Kasumi-1 (cell line): ENCODE measurements at places on chromosomes 13 and 19.

DNA sequence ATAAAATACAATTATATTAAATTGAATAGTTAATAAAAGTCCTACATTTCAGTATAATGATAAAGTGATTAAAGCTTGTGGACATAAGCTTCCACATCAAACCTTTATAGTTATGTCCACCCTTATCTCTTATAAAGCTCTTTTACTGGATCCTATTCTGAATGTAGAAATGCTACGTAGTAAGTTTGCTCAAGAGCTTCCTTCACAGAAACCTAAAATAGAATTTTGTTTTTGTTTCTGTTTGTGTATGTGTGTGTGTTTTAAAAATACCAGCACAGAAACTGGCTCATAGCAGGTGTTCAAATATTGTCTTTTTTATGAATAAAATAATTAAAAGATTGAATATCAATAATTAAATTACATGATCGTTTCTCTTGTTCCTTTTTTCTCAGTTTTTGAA lies 21.0 kb upstream of the UFM1 start:
- DNase-seq: no peak

DNA sequence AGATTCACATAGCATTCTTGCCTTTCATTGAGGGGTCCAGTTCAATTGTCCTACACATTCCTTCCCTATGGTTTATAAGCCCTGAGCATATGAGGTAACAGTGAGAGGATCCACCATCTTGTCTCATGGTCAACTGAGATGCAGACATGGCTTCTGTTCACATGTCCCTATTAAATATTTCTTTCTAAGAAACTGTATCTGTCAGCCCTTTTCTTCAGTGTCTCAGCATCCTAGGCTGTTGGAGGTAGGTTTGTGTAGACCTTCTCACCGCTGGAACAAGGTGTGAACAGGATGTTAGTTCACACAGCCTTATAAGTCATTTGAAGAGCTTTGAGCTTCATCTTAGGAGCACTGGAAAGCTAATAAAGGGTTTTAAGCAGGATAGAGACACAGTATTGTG lies 110.3 kb upstream of the EDNRB start:
- DNase-seq: no peak

- DNase-seq: peak; percentile 74
Observed at GRCh38 chr19:18007917-18008673, at the start of gene ARRDC2. TSS of gene ARRDC2 (plus strand) at chr19:18008170. CDS start at chr19:18008311, 141 bp downstream.

DNA sequence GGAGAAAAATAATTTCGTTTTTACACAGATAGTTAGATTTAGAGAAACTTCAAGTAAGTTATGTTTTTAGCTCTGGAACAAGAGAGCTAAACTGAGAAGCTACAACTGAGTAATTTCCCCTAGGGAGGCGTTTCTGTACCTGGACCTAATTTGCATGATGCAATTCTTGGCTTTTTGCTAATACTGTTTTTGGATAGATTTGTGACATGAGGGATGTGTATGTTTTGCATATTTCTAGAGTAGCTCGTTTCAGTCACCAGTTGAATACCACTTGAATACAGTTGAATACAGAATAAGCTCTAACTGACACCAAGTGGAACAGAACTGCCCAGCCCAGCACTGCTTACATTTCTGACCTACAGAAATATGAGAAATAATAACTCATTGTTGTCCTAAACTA lies 1227.9 kb upstream of the SPRY2 start:
- DNase-seq: no peak

GRCh38 chr13:106407338-106407737 lies 128.1 kb downstream of the EFNB2 start:
- no peak for DNase-seq

DNA sequence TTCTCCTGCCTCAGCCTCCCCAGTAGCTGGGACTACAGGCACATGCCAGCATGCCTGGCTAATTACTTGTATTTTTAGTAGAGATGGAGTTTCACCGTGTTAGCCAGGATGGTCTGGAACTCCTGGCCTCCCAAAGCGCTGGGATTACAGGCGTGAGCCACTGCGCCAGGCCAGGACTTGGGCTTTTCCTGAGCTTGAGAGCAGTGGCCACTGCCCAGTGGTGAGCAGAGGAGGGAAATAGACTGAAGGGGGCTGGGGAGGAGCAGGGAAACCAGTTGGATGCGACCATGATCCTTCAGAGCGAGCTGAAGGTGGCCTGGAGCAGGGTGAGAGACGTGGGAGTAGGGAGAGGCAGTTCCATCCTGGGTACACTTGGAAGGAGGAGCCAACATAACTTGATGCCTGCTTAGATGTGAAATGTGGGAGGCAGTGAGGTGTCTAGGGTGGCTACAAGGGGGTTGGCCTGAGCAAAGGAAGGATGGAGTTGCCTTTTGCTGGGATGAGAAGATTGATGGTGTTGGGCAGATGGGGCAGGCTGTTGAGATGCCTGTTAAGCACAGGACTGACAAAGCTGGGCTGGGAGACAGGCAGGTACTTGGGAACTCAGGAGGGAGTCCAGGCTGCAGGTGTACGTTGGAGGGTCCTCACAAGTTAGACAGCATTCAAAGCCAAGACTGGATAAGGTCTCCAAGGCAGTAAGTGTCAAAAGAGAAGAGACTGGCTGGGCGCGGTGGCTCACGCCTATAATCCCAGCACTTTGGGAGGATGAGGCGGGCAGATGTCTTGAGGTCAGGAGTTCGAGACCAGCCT lies 31.8 kb downstream of the KCTD15 start:
- no peak for DNase-seq

- no peak for DNase-seq
Observed at GRCh38 chr13:41455725-41456419, 1.5 kb upstream of the RGCC start.

DNA sequence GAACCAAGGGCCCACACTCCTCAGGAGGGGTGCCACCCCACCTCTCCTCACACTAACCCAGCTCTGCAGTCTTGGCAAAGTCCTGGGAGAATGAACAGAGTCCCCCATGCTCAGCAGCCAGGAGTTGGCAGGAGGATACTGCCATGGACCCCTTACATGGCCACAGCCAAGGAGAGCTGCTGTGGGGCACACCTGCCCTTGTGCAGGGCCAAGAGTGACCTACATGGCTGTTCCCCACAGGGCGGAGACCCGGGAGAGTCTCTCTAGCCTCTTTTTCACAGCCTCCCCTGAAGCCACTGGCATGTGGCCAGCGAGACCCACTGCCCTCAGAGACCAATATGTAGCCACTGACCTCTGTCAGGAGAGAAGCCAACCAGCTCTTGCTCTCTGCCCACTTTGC lies 45.9 kb upstream of the VSTM2B start:
- no peak for DNase-seq

- DNase-seq: no peak
Observed at GRCh38 chr13:24124789-24125476, 35.6 kb upstream of the SPATA13 start.

DNA sequence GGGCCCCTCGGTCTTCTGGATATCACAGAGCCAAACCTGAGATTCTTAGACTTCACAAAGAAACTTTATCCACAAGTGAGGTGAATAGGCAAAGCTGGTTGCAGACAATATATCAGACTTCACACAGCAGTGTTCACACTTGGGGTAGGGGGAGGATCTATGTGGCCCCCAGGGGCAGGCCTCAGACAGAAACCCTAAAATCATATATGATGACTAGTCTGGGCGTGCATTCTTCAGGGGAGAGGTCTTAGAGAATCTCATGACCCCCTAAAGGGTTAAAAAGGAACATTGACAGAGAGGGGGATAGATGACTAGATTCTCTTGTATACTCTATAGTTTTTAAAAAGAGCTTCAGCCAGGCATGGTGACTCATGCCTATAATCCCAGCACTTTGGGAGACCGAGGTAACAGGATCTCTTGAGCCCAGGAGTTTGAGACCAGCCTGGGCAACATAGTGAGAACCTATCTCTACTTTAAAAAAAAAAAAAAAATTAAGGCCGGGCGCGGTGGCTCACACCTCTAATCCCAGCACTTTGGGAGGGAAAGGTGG lies 2.8 kb downstream of the TYROBP start:
- no peak for DNase-seq

- DNase-seq: no peak
Observed at GRCh38 chr19:38658462-38659306, 11.2 kb downstream of the ACTN4 start.

DNA sequence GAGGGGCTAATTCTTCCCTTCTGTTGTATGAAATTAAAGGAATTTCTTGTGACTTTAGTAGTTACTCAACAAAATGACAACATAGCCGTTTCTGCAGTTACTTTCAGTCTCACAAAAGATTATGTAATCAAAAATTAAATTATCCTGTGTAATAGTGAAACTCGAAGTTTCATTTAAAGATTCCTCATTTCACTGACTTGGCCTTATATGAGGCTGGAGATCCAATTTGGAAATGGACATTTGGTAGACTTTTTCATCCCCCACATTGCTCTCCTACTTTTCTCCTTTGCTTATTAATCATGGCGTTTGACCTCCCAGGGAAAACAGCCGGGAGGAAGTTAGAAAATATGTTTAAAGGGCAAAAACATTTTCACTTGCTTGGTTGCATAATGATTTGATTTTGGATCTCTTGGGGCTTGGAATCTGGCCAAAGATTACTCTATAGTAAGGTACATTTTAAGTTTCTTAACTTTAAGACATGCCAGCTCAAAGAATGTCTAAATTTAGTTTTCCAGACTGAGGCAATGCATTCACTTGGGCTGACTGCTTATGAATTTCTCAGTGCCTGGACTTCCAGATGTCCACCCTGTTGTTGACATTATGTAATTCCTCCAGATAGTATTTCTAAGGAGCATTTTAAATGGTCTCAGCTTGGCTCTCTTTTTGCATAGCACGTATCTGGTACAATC lies 1364.9 kb upstream of the MIR17HG start:
- no peak for DNase-seq

DNA sequence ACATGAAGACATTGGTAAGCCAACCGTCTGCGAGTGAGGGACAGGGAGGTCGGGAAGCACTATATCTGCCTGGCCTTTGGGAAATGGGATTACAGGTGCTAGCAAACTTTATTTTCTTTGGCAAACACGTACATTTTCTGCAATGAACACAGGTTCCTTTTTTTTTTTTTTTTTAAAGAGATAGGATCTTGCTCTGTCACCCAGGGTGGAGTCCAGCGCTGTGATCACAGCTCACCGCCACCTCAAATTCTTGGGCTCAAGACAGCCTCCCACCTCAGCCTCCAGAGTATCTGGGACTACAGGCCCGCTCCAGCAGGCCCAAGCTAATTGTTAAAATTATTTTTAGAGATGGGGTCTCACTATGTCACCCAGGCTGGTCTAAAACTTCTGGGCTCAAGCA lies 24.2 kb downstream of the ELAVL1 start:
- DNase-seq: no peak

DNA sequence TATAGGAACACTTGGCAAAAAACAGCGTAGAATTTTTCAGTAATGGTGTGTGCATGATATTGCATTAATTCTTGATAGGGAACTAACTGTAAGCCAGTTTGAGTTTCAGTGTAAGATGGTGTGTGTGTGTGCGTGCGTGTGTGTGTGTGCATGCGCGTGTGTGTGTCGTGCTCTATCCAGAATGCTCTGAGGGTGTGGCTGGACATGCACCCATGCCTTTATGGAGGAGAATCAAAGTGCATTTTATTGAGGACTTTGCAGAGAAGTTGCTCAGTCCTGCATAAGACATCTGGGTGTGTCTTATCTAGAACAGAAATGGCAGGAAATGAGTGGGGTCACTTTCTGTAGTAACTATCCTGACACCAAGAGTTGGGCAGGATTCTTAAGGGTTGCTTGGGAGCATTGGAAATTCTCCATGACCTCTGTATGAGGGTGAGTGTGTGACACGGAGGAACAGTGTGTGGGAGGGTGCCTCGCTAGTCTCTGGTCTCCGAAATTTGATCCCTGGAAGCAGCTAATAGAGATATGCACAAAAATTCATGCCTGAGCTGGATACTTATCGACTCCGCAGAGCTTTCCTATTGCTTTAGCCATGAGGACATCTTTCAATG lies 252.2 kb downstream of the TSHZ3 start:
- DNase-seq: no peak

GRCh38 chr13:99429670-99430069 lies 71.6 kb upstream of the TM9SF2 start:
- no peak for DNase-seq

GRCh38 chr19:42762789-42763188 lies 2.7 kb downstream of the PSG8 start:
- DNase-seq: no peak

DNA sequence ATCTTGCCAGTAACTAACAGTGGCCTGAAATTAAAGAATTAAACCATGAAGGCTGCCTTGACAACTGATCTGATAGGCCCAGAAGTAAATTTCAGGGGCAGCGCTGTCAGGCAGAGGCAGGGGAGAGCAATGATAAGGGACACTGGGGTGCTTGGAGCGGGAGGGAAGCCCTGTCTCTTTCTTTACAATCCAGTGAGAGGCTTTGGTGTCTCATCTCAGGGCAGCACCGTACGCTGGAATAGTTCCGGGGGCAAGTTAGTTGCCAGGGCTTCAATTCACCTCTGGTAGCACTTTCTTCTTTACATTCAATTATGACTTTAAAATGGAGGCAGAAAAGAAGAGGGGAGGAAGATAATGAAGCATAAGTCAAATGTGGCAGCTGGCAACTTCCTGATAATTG lies 74.6 kb downstream of the CBY2 start:
- no peak for DNase-seq

- DNase-seq: no peak
Observed at GRCh38 chr13:97225533-97225932, 3.4 kb downstream of the MBNL2 start.

DNA sequence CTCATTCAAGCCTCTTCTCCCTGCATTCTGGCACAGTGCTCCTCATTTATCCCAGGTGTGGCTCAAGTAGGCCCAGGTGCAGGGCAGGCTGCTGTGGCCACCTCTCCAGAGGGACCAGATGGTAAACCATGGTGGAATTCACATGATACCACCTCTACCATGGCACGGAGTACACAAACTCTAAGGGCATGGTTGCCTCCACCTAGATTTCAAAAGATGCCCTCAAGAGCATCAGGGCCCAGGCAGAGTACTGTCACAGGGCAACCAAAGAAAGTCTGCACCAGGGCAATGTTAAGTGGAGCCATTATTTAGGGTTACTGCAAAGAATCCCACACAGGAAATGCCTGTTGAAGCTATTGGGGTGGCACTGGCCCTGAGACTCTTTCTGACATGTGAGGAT lies 647.1 kb upstream of the MIR17HG start:
- no peak for DNase-seq

GRCh38 chr19:12272980-12273901 lies 21.4 kb downstream of the ZNF44 start:
- no peak for DNase-seq

GRCh38 chr13:49935171-49936074 lies 717 bp downstream of the SPRYD7 start:
- DNase-seq: peak; percentile 36

DNA sequence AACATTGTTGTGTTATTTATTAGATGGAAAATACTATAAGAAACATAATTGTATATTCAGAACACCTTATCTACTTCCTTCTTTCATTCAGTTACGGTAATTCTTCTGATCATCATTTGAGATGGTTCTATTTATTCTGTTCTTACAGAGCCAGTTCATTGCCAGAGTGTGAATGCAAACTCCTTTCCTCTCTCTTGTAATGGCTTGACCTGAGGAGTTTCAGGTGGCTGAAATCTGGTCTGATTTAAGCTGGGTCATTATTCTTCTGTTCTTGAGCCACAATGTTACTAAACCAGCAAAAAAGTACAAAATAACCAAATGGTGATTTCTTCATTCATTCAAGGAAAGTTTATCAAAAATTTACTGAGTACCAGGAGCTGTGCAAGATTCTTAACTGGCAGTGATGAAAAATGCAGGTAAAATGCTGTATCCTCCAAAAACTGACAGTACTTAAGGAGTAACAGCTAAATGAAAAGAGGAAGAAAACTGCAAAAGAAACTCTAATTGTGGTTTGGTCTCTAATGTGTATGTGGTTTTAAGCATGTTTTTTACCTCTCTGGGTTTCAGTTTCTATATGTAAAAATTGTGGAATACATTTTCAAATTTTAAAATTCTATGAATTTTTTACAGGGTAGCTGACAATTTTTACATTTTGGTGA lies 182.4 kb upstream of the UFM1 start:
- DNase-seq: peak; percentile 33
